Skeletal muscle tissue (tissue), 5 donors: ENCODE measurements at places on chromosomes 11 and 22. TPM values are rescaled to one million over a fixed set of nuclear protein-coding genes. Genes with fewer than 3 reads are reported as not detected.

CBY1 gene
- total RNA-seq: 14.1 TPM

SMC1B gene
- total RNA-seq: under 0.01 TPM

PATE4 gene
- not detected for total RNA-seq

PGA3 gene
- total RNA-seq: 0.52 TPM

USP2 gene
- 8.9 TPM for total RNA-seq

MIAT gene
- total RNA-seq: 0.52 TPM

ZMAT5 gene
- total RNA-seq: 18.8 TPM

GRIA4 gene
- total RNA-seq: 14.1 TPM

OR5J2 gene
- total RNA-seq: not detected

PDXP gene
- total RNA-seq: 8.9 TPM

EMID1 gene
- 6.3 TPM for total RNA-seq

SNX32 gene
- under 0.01 TPM for total RNA-seq

ROBO4 gene
- 14.1 TPM for total RNA-seq

LRP4 gene
- total RNA-seq: 8.9 TPM
